ENCODE measurements at places on chromosomes 5 and 9.

DNA sequence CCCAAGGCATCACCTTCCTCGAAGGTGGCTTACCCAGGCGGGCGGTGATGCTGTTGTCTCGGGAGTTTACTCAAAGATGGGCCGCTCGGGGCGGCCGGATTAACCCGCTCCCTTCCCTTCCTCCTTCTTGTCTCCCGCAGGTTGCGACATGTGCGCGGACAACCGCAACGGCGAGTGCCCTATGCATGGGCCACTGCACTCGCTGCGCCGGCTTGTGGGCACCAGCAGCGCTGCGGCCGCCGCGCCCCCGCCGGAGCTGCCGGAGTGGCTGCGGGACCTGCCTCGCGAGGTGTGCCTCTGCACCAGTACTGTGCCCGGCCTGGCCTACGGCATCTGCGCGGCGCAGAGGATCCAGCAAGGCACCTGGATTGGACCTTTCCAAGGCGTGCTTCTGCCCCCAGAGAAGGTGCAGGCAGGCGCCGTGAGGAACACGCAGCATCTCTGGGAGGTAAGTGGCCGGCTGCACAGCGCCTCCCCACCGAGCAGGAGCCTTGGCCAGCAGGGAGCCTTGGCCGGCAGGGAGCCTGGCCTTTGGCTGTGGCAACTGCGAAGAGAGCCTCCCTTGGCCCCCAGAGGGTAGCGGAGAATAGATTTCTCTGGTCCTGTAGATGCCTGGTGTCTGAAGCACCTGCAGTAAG is 10.6 kb downstream of the PRDM6 start:
- DNase-seq = peak; percentile 34

DNA sequence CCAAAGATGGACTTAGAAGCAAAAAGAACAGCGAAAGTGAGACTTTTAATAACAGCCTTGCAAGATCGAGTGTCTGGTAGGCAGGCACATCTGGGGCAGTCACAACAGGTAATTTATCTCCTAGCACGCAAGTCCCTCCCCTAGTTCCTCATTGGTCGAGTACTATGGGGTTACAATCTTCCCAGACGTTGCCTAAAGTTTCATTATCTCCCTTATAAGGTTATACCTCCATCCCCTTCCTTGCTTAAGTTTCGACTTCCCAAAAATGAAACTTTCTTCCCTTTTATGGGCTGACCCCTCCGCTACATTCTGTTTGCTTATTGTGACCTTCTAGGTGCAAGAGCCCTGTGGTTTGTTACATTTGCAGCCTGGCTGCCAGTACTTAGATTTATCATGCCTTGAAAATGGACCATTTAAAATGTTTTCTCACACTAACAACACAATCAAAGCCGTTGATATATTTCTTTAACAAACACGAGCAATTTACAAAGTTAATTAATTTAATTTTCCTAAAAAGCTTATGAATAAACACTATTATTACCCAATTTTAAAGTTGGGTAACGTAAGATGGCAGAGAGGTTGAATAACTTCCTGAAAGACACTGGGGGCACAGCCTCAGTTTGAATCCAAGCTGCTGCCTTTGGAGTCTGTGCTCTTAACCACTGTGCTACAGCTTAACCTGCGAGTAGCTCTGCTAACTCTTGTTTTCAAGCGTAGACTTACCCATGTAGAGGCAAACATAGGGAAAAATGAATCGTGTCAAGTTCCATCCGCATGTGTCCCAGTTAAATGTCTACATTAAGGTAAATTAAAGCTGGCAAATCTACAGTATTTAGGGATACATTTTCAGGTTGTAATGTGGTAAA is 91.7 kb downstream of the EDIL3 start:
- DNase-seq = no peak

- DNase-seq = peak; percentile 58
Measured at GRCh38 chr9:113164536-113165300, 13.9 kb downstream of the SLC31A2 start.

- DNase-seq = peak; percentile 78
Measured at GRCh38 chr9:88947581-88948573, 43.4 kb upstream of the S1PR3 start.

- peak; percentile 47 for DNase-seq
Measured at GRCh38 chr5:55969956-55970355, 24.8 kb downstream of the IL6ST start.

DNA sequence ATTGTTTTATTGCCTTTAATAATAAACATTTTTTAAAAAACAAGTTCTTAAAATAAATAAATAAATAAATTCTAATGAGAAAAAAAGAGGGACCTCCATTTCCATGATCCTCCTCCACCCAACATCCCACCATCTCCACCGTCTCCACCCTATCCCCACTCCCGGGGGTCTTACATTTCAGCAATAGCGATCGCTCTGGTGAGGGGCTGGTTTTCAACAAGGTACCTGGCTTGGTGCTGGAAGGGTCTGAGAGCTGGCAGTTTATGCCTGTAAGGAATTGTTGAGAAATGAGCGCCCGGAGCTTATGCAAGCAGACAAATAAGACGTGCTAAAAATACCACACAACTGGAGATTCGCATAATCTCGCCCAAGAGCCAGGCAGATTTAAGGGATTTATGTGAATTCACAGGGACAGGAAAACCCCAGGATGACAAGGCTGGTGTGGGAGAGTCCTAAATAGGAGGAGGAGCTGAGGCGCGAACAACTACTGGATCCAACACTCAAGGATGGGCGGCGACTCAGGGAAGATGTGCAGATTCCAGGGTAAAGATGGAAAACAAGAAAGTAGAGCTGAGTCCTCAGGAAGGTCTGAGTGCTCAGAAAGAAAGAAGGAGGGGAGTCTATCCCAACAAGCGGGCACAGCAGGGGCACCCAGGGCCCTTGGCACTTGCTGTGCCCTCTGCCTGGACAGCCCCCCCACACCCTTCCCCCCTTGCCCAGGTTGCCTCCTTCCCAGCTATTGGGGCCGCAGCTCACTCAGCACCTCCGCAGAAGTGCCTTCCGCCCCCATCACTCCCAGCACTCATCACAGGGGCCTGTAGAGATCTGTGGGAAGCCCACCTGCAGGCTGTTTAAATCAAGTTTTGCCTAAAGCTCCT is 27.0 kb downstream of the TRIM14 start:
- peak; percentile 92 for DNase-seq

DNA sequence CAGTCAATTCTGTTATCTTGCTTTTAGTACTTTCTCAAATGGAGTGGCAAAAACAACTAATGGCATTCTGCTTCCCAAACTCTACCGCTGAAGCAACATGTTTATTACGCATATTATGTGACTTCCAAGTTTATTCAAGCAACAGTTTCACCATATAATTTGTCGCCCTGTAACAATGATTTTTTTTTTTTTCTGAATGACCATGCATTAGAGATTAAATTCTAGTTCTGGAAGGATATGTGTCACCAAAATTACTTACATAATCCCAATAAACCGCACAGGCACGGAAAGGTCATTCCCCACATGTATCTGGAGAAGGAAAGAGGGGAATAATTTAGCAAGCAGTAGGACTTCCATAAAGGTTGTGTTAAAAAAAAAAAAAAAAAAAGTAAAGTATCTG is 691.8 kb downstream of the DNAH5 start:
- no peak for DNase-seq

DNA sequence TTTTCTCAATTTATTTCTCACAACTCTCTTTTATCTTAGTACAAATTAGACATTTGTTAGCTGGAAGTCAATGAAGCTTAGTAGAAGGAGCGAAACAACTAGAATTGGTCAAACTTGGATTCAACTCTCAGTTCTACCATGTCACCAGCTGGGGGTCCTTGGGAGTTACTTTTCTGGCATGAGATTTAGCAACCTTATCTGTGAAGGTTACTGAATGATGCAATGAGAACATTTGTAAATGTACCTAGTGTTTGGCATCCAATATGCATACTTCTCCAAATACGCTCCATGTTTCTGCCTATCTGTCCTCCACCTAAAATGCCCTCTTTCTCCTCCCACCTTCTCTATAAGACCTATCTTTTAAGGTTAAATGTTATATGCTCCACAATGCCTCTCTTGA is 6.3 kb downstream of the HNRNPA0 start:
- no peak for DNase-seq

DNA sequence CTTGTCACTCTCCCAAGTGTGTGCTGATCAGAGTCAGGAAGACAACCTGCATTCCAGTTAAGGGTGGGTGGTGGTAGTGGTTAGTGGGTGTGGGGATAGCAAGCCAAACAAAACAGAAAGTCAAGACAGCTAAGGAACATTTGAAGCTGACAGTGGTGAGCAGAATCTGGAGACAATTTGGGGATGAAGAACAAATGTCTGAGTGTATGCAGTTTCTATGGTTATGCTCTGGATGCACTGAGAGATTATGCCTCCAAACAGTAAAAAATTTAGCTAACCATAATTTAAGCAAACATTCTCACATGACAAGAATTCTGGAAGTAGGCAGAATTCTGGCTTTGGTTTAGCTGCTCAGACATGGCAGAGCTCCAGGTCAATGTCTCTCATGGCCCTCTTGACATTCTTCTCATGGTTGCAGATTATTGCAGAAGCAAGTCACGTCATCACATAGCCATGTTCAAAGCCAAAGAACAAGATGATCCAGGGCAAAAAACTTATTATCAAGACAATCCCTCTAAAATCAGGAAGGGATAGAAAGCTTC is 148.7 kb downstream of the LURAP1L start:
- peak; percentile 99 for DNase-seq

- peak; percentile 96 for DNase-seq
Measured at GRCh38 chr9:98410185-98410697, 154.8 kb upstream of the TBC1D2 start.
